ENCODE measurements at places on chromosomes 7 and 10. TPM values are rescaled to one million over a fixed set of nuclear protein-coding genes. Genes with fewer than 3 reads are reported as not detected.

GRCh38 chr10:132357286-132358058, 25.5 kb downstream of the LRRC27 start:
- no peaks in the 10 kb centered on the region for H3K36me3 ChIP-seq
- no peaks in the 10 kb centered on the region for H3K27me3 ChIP-seq
- DNase-seq = no peak
- H3K27ac ChIP-seq = no peak overlapping the region

FGFBP3 gene
- 2.4 TPM for total RNA-seq

GRCh38 chr7:39894904-39895303, 55.2 kb upstream of the CDK13 start:
- no peak for DNase-seq
- no peaks in the 10 kb centered on the region for H3K36me3 ChIP-seq
- no peak overlapping the region for H3K27ac ChIP-seq
- H3K27me3 ChIP-seq = peaks cover 18% of the 10 kb centered on the region
- no peaks in the 10 kb centered on the region for H3K4me1 ChIP-seq

GRCh38 chr7:4079366-4079765, 602.7 kb upstream of the FOXK1 start:
- no peaks in the 10 kb centered on the region for H3K4me1 ChIP-seq
- no peaks in the 10 kb centered on the region for H3K27me3 ChIP-seq
- H3K27ac ChIP-seq = no peak overlapping the region
- no peaks in the 10 kb centered on the region for H3K36me3 ChIP-seq

BMPR1A gene
- 11.2 TPM for total RNA-seq

MPP7 gene
- 0.60 TPM for total RNA-seq

STEAP1B gene
- 0.30 TPM for total RNA-seq

- no peak overlapping the region for H3K27ac ChIP-seq
- H3K36me3 ChIP-seq = no peaks in the 10 kb centered on the region
- peaks cover 21% of the 10 kb centered on the region for H3K27me3 ChIP-seq
- DNase-seq = no peak
Measured at GRCh38 chr10:11450427-11450826, 161.0 kb downstream of the USP6NL start.

DNA sequence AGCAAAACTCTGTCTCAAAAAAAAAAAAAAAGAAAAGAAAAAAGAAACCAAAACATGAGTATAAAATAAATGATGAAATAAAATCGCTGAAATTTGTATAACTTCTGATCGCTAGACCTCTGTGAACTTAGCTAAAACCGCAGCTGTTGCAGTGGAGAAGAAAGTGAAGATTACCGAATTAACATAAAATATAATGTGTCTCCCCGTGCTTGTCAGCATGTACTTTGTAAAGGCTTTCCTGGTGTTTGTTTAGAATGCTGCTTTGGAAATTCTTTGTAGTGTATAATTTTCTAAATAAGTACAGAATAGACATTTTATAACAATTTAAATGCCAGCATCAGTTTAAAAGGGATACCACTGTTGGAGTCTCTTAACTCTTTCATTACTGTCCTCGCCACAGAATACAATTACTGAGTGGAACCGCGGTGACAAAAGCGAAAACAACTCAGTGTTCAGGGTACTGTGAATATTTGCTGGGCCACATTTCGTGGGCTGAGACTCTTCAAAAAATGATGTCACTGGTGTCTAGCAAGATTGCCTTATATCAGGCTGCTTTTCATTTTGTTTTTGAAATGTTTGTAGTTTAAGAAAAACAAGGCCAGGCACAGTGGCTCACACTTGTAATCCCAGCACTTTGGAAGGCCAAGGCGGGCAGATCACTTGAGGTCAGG, 167.7 kb downstream of the NSUN6 start:
- peaks cover 2% of the 10 kb centered on the region for H3K27me3 ChIP-seq
- H3K4me1 ChIP-seq = no peaks in the 10 kb centered on the region
- no peaks in the 10 kb centered on the region for H3K36me3 ChIP-seq
- H3K4me3 ChIP-seq = no peak overlapping the region
- H3K27ac ChIP-seq = no peak overlapping the region

All from activated T-helper 2 cell treated with anti-CD3 and anti-CD28 coated beads, Interferon-gamma antibody, Interleukin-2, Interleukin-4, amounts not matched to agents 10 μg/mL and 5 μg/mL and 100 μg/mL, durations not matched to agents 14 hours and 24 hours and 36 hours (primary cell).